NCI-H2171 (cell line): ENCODE measurements at places on chromosomes 13 and 19.

DNA sequence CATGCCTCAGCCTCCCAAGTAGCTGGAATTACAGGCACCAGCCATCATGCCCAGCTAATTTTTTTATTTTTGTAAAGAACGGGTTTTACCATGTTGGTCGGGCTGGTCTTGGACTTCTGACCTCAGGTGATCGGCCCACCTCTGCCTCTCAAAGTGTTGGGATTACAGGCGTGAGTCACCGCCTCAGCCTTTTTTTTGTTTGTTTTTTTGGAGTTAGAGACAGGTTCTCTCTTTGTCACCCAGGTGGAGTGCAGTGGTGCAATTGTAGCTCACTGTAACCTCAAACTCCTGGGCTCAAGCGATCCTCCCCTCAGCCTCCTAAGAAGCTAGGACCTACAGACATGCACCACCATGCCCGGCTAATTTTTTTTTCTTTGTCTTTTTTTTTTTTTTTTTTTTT, 15.6 kb upstream of the NOTCH3 start:
- no peak for DNase-seq

DNA sequence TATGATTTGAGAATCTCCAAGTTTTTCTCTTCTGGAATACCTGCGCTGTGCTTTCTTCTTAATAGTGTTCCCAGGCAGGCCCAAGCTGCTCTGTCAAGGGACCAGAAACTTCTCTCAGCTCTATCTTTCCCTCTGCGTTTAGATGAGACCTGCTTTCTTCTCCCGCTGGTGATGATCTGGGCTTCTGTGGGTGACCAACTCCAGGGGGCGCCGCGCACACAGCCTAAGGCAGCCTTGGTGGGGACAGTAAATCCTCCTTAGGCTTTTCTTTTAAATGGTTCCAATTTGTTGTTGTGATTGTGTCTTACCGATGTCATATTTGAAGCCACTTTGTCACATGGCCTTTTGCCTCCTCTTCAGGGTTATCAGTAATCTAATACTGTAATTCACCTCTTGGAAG, 439.4 kb upstream of the KLF12 start:
- DNase-seq = no peak

GRCh38 chr19:38135150-38135998, 88.6 kb downstream of the DPF1 start:
- DNase-seq = no peak

DNA sequence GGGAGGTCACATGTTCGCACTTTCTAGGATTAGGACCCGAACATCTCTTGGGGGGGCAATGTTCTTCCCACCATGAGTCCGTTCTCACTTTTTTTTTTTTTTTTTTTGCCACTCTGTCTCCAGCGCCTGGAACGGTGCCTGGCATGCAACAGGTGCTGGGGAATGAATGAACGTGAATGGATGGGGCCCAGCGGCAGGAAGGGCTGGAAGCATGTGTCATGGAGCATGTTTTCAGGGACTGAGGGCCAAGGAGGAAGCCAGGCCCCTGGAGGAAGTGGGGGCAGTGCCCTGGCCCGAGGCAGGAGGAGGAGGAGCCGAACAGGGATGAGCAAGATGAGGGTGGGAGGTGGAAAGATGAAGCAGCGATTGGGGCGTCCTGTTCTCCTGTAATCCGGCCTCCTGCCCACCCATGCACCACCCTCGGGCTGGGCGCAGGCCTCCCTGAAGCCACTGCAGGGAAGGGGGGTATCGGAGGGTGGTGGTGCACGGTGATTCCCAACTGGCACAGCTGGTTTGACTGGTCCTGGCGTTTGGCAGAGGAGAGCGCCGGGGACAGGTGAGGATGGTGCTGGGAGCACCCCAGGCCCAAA, 8.8 kb upstream of the SULT2B1 start:
- no peak for DNase-seq

DNA sequence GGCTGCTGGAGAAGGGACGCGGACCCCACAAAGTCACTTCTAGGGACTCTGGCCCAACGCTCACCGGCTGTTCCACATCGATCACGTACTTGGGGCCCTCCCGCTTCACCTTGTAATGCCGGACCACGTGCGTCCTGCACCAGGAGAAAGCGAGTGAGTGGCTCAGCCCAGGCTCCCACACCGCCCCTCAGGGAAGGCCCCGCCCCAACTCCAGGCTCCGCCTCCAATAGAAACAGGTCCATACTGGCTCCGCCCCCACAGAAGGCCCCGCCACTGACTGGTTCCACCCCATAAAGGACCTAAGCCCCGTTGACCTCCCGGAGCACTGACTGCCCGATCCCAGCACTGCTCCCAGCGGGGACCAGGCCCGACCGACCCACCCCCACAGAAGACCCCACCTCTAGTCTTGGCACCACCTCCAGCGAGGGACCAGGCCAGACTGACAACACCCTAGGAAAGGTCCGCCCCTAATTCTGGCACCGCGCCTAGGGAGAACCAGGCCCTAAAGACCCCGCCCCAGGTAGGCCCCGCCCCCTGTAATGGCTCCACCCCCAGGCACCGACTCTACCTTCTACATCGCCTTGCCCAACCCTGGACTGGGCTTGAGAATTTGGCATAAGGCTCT, 11.3 kb downstream of the STAP2 start:
- peak; percentile 79 for DNase-seq

DNA sequence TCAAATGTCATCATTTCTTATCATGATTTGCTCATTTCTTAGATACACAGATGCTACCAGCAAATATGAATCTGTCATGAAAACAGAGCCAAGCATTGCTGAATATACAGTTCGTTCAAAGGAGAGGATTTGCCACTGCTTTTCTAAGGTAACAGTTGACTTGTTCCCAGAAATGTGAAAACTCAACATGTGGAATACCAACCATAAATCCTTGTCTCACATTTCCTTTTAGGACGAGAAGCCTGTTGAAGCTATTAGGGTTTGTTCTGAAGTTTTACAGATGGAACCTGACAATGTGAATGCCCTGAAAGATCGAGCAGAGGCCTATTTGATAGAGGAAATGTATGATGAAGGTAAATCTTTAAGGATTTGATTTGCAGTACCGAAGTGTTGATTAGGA, 86.7 kb downstream of the DNAJC3 start:
- DNase-seq = no peak

- no peak for DNase-seq
Observed at GRCh38 chr13:66886264-66886663, 343.9 kb downstream of the PCDH9 start.

DNA sequence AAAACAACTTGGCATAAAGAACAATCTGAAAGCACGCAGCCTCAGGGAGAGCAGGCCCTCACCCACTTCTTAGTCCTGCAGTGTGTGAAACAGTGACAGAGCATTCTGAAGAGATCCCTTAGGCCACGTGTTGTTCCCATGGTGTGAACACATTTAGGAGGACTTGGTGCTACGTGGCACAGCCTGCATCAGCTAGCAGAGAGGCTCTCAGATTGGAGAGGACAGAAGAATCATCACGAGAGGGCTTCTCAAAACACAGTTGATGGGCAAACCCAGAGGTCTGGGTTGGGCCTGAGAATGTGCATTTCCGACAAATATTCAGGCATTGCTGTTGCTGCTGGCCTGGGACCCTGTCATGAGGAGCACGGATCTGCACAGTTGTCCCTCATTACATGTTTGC, 26.1 kb upstream of the TFDP1 start:
- no peak for DNase-seq

- no peak for DNase-seq
Observed at GRCh38 chr13:80504453-80504852, 163.5 kb upstream of the SPRY2 start.

GRCh38 chr19:45187421-45188100, 9.0 kb downstream of the BLOC1S3 start:
- DNase-seq = peak; percentile 75

DNA sequence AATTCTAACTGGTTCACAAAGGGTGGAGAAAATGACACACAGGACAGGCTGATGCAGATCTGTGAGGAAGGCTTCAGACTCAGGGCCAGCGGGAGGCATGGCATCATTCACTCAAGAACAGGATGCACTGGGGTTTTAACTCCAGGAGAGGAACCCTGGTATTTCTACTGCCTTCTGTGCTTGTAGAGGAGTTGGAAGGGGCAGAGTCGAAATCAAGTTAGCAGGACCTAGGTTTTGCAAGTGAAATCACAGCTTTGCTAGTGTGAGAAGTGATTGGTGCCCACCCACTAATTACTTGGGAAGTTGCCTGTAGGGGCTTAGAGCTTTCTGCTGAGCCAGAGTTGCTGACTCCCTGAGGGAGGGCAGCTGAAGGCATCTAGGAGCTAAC, 92.7 kb downstream of the AKAP11 start:
- no peak for DNase-seq

GRCh38 chr13:97226788-97227627, 4.9 kb downstream of the MBNL2 start:
- no peak for DNase-seq

- DNase-seq = no peak
Observed at GRCh38 chr19:32555786-32556185, 25.2 kb upstream of the PDCD5 start.

DNA sequence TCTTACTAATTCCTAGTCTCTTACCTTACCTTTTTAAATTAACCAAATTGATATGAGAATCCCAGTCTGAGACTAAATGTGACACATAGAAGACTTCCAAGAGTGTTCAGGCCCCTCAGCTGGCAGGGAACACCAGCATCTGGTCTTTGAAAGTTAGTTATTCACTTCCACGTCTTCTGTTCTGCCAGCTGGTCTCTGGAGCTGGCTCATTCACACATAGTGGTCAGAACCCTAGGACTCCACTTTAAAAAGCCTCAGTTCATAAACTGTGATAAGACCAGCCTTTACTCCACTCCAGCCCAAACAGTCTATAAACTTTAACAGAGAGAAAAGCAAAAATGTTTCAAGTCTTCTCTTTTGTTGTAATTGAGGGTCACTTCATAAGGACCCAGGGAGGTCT, 263.0 kb downstream of the DCT start:
- DNase-seq = no peak

DNA sequence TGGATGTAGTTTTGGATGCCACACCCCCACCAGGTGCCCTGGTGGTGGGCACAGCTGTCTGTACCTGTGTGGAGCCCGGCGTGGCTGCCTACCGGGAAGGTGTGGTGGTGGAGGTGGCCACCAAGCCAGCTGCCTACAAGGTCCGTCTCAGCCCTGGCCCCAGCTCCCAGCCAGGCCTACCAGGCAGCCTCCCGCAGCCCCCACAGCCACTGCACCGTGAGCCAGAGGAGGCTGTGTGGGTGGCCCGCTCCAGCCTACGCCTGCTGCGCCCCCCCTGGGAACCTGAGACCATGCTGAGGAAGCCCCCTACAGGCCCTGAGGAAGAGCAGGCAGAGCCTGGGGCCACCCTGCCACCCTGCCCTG, 3.5 kb downstream of the CIC start:
- no peak for DNase-seq

- DNase-seq = no peak
Observed at GRCh38 chr13:35964863-35965180, 166.4 kb downstream of the DCLK1 start.

GRCh38 chr19:13864667-13865570, 12.0 kb upstream of the NANOS3 start:
- peak; percentile 44 for DNase-seq

- DNase-seq = no peak
Observed at GRCh38 chr19:1240925-1241324, 626 bp upstream of the ATP5F1D start.

DNA sequence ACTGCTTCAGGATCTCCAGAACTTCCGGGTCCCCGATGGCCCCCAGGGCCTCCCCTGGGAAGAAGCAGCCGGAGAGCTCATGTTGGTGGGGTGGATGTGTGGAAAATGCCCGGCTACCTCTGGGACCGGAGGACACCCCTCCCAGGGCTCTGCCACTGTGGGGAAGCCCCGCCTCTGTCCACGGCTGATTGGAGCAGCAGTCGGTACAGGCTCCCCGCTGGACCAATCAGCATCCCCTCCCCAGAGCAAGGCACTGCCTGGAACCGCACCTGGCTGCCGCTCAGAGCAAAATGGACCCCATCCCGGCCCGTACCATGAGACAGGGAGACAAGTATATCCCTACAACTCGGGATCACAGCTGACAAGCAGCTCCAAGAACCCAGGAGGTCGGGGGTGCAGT, 6.4 kb downstream of the DOHH start:
- no peak for DNase-seq

DNA sequence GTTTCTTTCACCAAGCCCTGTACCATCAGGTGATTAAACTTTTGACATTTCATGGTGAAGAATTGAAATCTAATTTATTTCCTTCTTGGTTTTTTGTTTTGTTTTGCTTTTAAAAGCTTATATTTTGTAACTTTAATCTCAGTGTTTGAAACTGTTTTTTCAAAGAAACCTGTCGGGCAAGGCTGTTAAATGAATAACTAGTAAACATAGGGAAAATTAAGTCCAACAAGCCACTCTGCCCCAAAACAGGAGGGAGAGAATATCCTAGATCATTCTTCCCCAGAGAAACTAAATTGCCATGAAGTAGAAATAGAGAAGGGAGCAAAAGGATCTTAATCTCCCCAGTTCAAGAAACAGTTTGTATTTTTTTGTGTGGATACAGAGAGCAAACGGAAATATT, 98.2 kb downstream of the FREM2 start:
- no peak for DNase-seq

DNA sequence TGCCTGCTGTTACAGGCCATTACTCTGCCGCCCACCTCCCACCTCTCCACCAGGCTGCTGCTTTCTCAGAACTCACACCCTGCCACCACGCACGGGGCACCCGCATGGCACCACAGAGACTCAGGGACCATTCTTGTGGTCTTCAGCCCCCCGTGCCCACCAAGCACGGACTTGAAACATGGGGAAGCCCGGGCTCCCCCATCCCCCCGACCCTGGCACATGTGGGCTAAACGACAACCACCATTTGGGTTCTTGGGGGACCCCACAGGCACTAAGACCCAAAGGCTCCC, 23.1 kb upstream of the TINCR start:
- DNase-seq = no peak

DNA sequence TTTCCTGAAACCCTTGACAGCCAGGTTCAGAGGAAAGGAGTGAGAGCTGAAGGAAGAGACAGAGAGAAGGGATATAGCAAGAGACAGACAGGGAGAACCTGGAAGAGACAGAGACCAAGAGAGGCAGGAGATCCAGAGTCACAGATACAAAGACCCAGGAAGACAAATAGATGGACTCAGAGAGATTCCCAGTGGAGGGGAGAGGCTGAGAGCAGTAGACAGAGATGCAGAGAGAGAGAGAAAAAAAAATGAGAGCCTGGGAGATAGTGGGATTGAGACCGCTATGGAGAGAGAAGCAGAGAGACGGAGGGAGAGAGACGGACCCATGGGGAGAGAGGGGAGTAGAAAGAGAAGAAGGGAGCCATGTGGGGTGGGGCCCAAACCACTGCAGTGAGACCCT, 763 bp downstream of the FXYD7 start:
- DNase-seq = no peak

GRCh38 chr13:110173247-110173818, 133.6 kb downstream of the COL4A1 start:
- no peak for DNase-seq

- no peak for DNase-seq
Observed at GRCh38 chr13:79212064-79212619, 193.9 kb downstream of the RBM26 start.

- DNase-seq = no peak
Observed at GRCh38 chr19:3733549-3734309, 25.5 kb downstream of the TJP3 start.

- no peak for DNase-seq
Observed at GRCh38 chr13:110073982-110074381, 233.0 kb downstream of the COL4A1 start.

GRCh38 chr19:35061583-35062373, 20.3 kb downstream of the HPN start:
- DNase-seq = no peak
